Activated gamma-delta T cell treated with anti-CD3 and anti-CD28 coated beads, Interleukin-2, amount 50 U/mL, for 16 hours (primary cell): ENCODE measurements at places on chromosomes 7 and 10.

- DNase-seq: no peak
Measured at GRCh38 chr7:130655286-130655685, 13.3 kb downstream of the COPG2 start.

DNA sequence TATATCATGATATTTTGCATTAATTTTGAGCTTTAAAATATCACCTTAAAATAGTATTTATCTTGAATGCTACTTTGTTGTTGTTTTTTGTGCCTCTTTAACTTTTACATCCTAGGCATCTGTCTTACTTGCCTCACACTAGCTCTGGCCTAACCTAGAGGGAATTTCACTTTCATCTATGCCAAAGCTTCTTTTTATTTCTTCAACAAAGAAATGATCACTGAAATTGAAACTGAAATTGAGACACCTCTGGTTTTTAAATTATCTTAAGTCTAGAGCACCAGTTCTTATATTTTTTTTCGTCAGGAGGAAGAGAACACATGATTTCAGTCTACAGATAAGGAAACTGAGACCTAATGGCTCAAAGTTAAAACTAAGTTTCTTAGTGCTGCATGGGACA lies 3.5 kb upstream of the SCIN start:
- DNase-seq: no peak

GRCh38 chr10:15821046-15821683 lies 39.1 kb downstream of the MINDY3 start:
- no peak for DNase-seq

- DNase-seq: no peak
Measured at GRCh38 chr7:17390392-17390791, 91.9 kb downstream of the AHR start.

DNA sequence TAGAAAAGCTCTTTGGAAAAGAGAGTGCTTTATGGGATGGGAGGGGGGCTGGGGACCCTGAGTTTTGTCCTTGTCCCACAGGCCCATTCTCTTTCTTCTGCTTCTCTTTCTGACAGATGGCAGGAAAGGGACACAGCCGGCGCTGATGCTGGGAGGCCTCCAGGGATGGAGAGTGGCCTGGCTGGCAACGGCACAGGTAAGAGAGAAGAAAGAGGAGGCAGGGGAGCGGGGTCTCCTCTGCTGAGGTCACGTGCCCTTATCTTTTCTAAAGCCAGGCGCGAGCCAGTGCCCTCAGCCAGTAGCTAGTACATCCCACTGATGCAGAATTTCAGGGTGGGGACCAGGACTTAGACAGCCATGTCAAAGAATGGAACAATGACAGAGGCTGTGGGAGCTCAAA lies 9.2 kb downstream of the ZNF775 start:
- DNase-seq: no peak

GRCh38 chr7:28348636-28349035 lies 63.7 kb upstream of the CREB5 start:
- no peak for DNase-seq
